ENCODE measurements at places on chromosomes 2 and 18.

DNA sequence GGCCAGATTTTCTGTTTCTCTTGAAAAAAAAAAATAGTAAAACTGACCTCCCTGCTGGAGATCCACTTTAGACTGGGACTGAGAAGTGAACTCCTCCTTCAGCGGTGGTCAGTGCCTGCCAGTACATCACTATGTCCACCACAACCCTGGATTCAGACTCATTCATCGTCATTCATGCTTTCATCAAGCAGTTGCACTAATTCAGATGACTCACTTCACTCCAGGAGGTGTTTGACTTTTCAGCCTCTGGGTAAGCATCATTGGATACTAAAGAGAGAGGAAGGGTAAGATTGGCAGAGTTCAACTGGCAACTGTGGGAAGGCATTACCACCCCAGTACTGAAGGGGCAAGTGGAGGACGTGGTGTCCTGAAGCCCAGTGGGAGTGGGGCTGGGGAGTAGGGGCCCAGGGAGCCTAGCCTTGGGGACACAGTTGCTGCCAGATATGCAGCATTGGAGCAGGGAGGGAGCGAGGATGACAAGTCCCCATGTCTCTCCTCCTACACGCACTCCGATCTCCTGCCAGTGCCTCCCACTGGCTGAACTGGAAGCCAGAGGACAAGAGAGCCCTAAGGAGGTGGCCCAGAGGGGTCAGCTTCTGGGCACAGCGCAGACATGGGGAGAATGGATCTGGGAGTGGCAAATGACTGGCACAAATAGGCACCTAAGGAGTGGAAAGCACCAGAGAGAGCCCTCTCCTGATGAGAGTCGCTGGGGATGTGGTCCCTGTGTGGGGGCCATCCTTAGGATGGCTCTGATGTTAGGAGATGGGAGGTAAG is 111.1 kb downstream of the TGFA start:
- peaks cover 24% of the 10 kb centered on the region for H3K4me1 ChIP-seq
- H3K4me3 ChIP-seq: no peak overlapping the region
- H3K27me3 ChIP-seq: no peaks in the 10 kb centered on the region
- no peak overlapping the region for H3K27ac ChIP-seq
- H3K36me3 ChIP-seq: no peaks in the 10 kb centered on the region

GRCh38 chr2:67955748-67956603 is 106.8 kb downstream of the C1D start:
- H3K4me1 ChIP-seq: no peaks in the 10 kb centered on the region
- no peak overlapping the region for H3K27ac ChIP-seq
- H3K4me3 ChIP-seq: no peak overlapping the region
- no peaks in the 10 kb centered on the region for H3K36me3 ChIP-seq
- H3K27me3 ChIP-seq: peaks cover 7% of the 10 kb centered on the region
- no peak for DNase-seq

DNA sequence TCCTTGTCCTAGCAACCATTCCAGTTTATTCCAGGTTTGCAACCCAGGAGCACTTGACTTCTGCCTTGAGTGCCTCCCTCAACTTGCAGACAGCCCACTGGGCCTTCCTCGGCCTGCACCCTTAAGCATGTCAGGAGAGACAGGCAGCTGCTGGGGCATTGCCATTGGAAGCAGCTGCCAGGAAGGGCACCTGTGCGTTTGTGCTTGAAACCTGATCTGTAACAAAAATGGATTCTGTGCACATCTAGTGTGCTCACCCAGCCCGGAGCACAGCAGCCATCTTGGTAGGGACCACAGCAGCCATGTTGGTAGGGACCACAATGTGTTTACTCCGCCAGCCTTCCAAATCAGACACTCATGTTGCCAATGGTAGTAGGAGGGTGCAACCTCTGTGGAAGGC is 44.3 kb upstream of the GLI2 start:
- H3K4me3 ChIP-seq: no peak overlapping the region
- no peaks in the 10 kb centered on the region for H3K4me1 ChIP-seq
- DNase-seq: no peak

DNA sequence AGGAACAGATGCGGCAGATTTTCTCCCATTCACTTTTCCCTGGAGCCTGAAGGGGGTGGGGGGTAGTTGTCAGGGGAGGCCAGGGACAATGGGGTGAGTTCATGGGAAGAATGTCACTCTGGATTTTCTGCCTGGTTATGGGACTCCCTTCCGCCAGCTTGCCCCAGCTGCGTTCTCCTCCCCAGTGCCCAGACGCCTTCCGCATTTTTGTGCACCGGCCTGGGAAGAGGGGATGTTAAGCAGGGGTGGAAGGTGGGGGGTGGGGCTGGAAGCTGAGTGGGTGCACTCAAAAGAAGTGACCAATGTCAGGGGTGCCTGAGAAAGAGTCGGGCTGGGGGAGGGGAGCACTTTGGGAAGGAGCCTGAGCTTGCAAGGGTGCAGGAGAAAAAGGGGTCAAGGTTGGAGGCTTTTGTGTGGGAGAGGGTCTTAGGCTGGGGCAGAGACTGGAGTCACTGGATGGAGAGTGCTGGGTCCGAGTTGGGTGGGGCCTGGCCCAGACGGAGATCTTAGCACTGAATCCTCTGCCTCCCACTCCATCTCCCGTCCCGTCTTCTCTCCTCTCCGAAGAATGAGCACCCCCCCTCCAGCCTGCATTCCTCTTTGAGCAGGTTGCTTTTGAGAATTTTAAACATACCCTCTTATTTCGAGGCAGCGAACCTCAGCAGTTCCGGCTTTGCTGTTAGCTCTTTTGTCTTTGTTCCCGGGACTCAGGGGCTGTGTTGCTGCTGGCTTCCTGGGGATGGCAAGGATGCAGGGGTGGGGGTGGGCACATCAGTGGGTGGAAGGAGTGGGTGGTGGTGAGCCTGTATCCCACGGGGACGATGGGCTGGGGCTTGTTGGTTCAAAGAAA is 2.7 kb downstream of the IGFBP2 start:
- no peaks in the 10 kb centered on the region for H3K27me3 ChIP-seq
- peaks cover 64% of the 10 kb centered on the region for H3K4me1 ChIP-seq
- H3K36me3 ChIP-seq: peaks cover 70% of the 10 kb centered on the region

GRCh38 chr2:102081243-102081522 is 61.4 kb upstream of the IL1R1 start:
- H3K4me3 ChIP-seq: no peak overlapping the region
- H3K4me1 ChIP-seq: peaks cover 17% of the 10 kb centered on the region
- no peaks in the 10 kb centered on the region for H3K27me3 ChIP-seq
- H3K27ac ChIP-seq: no peak overlapping the region
- no peak for DNase-seq

Data from DND-41 (cell line).